ENCODE measurements at places on chromosomes 1 and 21.

DNA sequence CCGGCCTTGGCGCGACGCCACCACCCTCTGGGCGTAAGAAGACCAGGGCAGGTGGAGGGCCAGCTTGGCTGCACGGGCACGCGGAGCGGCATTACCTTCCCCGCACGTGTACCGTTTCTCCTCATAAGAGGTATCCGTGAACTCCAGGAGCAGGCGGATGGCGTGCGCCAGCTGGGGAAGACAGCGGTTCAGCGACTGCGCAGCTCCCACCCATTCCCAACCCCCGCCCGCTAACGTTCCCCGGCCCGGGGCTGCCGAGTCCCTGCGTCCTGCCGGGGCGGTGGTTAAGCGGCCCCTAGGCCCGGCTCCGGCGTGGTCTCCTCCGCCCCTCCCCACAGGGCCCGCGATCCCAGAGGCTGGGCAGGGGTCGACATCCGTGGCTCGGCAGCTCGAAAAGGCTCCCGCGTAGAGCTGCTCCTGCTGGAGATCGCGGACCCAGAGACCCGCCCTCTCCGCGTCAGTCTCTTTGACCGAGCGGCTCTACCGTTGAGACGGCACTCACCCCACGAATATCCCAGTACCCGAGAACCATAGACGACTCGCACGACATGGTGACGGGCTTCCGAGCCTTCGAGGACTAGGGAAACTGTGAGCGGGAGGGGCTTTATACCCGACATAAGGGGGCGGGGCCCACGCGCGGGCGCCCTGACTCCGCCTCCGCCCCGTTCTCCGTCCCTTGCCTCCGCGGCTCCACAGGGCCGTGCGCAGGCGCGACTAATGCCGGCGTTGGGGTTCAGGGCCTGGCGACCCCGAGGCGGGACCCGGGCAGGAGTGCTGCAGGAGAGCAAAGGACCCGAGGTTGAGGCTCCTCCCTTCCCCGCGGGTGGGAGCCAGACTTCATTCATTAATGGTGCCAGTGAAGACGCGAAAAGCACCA, 862 bp downstream of the GSTM3 start:
- peak; percentile 77 for DNase-seq

- no peak for DNase-seq
Observed at GRCh38 chr1:47233186-47233585, 1.2 kb upstream of the TAL1 start.

- DNase-seq, result no peak
Observed at GRCh38 chr1:199780948-199781670, 246.4 kb upstream of the NR5A2 start.

DNA sequence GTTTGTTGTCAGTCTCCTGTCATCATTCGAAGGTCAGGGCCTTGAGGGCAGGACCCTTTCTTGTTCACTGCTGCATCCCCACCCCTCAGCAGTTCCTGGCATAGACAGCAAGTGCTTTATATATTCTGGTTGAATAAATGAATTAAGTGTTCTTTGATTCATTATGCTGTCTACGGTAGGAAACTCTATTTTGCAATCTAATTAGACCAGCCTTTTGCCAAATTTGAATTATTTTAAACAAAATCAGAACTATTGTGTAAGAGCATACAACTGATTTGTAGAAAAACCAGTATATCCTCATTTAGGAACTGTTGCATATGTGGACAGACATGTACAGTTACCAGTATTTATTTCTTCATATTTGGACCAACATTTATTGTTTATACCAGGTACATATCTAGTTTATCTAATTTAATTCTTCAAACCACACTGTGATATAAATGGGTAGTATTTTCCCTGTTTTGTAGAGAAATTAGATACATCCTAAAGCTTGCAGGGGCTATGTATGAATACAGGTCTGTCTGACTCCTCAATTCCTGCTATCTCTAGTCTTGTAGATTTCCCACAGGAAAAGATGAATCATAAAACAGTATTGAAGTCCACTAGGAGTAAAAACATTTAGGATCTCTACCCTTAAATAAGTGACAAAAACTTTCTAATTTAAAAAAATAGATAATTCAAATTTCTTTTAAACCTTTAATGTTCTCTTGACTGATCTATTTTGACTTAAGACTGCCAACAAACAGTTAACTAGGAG, 10.4 kb downstream of the MGST3 start:
- no peak for DNase-seq

DNA sequence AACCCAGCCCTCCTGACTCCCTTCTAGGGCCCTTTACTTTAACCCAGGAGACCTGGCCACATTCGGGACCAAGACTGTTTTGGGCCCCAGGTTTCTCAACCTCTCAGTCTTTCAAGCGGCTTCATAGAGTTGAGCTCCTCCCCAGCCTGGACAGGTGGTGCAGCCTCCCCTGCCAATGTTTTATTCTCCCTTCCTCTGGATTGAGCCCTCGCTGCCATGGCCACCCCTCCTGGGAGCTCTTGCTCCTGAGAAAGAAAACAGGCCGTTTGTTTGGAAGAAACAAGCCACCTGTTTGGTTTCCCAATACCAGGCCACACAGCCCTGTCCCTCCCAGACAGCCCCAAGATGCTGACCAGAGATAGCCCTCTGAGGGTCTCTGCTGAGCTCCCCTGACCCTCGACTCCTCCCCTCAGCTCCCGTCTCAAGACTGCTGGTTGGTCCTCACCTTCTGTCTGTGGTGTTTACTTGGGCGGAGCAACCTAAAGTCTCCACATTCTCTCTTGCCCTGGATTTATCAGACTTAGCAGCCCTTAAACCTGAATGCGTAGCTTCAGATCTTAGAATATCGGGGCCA, 3.3 kb downstream of the TMEM51 start:
- DNase-seq, result no peak

DNA sequence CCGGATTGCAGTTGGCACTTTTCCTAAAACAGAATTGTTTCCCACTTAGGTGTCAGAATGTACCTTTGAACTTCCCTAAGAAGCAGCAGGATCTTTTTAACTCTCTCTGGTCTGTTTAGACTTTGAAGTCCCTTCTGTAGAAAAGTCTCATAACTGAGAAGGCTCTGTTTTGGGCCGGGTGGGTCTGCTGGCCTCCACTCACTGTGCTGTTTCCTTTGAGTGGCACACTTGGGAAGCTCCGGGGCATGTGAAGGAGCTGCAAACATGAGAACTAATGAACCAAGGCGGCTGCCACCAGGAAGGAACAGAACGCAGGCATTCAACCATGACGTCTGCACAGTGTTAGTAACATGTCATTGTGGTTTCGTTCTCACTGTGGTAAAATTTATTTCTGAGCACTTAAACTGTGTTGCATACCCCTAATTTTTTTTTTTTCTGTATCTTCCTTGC, 19.5 kb upstream of the NCMAP start:
- peak; percentile 42 for DNase-seq

- DNase-seq, result no peak
Observed at GRCh38 chr1:31703431-31704270, at the start of gene COL16A1. TSS of gene COL16A1 (minus strand) at chr1:31704017. CDS start at chr1:31702193, 1,824 bp downstream.

DNA sequence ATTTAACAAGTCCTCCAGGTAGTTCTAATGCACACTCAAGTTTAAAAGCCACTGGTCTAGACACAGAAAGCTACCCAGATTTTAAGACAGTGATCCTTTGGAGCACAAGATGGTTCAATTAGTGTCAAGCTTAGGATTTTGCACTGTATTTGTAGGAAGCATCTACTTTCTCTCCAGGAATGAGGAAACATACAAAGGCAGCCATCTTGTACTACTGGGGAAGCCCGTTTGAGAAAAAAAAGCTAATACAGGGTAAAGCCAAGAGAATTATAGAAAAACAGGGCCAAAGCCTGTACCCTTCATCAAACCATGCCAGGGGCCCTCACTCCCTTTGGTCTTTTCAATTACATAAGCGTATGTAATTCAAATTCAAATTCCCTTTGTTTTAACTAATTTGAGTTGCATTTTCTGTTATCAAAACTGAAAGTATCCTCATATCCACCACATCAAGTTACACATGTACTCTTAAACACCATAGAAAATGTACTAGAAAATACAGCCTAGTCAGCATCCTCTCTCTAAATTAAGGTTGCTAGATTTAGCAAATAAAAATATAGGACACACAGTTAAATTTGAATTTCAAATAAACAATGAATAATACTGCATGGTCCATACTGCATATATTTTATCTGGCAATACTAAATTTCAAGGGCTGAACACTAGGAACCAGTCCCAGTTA, 17.4 kb downstream of the PIK3R3 start:
- DNase-seq, result no peak

DNA sequence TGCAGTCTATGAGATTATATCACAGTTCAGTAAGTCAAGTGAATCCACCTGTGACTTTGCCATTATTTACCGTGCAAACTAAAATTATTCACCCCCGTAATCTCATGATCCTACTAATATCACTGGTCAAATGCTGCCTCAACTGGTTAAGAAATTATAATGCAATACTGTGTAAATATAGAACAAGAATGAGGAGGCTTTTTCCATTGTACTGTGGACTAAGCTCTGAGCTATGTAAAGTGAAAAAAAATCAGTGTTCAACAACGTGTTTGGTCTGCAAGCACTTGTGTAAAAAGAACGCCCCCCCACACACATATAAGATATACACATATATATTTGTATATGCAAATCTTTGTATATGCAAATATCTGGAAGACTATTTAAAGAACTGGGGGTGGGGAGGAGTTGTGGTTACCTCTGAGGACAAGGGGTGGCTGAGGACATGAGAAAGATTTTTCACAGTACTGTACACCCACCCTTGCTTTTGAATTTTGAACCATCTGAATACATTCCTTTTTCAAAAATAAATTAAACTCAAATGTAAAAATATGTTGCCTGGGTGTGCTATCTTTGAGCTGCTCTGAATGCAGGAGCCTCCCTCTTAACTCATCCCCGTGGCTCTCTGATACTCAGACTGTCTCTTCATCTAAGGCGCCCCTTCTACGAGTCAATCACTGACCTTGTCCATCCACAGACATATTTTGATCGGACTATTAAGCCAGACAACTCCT, 57.0 kb downstream of the PTP4A2 start:
- no peak for DNase-seq

GRCh38 chr21:24014381-24014780, 1592.9 kb downstream of the MRPL39 start:
- no peak for DNase-seq

DNA sequence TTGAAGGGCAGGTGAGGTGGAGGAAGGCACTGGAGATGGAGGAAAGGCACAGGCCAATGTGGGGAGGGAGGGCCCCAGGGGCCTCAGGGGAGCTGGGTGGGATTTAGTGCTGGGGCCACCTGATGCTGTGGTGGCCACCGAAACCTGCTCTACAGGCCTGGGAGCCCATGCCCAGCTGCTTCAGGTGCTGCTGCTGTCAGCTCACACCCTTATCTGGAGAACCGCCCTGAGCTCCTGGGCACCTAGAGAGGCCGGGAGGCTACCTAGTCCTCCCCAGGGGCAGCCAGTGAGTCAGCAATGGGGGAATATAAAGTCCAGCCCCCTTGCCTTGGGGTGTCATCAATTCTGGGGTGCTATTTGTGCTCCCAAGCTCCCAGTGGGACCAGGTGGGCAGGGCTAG, 12.2 kb downstream of the FAM131C start:
- DNase-seq, result no peak

- no peak for DNase-seq
Observed at GRCh38 chr1:158830904-158831507, at the start of gene MNDA. TSS of gene MNDA (plus strand) at chr1:158831351. CDS start at chr1:158842154, 10,803 bp downstream.

- DNase-seq, result no peak
Observed at GRCh38 chr1:37238364-37239224, 204.3 kb upstream of the GRIK3 start.

DNA sequence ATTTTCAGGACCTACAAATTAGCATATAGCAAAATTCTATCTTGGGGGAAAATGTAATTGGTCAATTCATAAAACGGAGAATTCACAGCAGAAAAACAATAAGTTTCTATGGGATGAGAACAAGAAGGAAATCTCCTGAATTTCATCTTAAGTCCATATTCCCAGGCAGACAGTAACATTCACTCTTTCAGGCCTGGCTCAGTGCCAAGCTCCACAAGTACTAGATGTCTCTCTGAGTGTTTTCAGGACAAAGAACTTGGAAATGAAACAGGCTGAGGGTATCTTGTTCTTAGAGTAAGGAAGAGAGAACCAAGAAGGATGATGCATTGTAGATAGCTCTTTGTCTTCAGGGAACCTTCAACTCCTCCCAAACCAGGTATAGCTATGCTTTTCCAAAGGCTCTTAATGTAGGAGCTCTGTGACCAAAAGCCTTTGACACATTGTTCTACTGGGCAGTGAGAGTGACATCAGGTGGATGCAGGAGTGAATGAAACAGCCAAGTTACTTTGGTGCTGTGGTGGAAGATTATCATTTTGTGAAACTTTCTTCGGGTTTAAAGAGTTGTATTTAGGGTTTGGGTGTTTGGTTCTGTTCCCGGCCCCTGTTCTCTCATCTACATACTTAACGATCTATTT, 298.3 kb downstream of the GPATCH2 start:
- no peak for DNase-seq

DNA sequence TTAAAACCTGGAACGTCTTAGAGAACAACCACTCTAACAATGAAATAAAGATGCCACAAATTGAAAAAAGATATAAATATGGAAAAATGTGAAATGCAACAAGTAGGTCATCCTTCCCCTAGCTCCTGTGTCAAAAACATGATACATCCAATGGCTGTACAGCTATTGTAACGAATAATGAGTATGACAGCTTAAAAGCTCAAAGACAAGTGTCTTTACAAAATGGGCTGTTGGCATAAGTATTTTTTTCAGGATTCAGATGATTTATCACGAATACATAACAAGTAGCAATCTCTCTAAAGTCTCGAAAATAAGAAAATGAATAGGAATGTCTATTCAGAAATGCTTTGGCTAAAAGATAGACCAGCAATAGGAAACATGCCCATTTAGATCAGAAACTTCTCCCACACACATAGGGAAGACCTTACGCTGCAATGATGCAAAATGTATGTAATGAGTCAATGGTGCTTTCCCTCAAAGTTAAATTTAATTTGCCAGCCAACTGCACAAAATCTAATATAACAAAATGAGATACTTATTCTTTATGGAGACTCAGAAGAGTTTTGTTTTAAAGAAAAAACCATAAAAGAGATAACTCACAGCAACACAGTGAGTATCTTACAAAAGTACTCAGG, 8.3 kb downstream of the TGFBR3 start:
- no peak for DNase-seq

- no peak for DNase-seq
Observed at GRCh38 chr1:204225841-204226735, 12.3 kb upstream of the GOLT1A start.

GRCh38 chr1:24931468-24932231, 1.6 kb upstream of the RUNX3 start:
- no peak for DNase-seq

GRCh38 chr1:90707363-90707710, 9.8 kb downstream of the BARHL2 start:
- no peak for DNase-seq

DNA sequence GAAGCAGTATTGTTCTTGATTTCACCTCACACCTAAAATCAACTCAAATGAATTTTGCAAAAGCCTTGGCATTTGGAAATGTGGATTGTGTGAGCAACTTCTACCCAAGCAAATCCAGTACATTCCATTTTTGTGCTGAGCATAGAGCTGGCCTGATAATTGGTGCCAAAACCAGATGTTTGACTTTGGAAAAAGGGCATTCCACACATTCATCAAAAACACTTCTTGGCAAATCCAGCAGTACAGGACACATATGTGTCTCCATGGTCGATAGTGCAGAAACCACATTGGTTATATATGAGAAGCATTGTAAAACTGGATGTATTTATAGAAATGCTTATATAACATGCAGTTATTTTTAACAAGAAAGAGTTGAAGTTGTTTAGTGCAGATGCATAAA, 210.4 kb downstream of the KCNK2 start:
- DNase-seq, result no peak

Measured in activated T-helper 9 cell treated with anti-CD3 and anti-CD28 coated beads, Interleukin-2, amount 50 U/mL, for 16 hours (primary cell).